Left ventricle myocardium inferior (tissue), 1 donor: ENCODE measurements at places on chromosomes 3 and 15.

GRCh38 chr15:65211482-65211982 lies 259 bp upstream of the CILP start:
- DNase-seq: peak; percentile 53

DNA sequence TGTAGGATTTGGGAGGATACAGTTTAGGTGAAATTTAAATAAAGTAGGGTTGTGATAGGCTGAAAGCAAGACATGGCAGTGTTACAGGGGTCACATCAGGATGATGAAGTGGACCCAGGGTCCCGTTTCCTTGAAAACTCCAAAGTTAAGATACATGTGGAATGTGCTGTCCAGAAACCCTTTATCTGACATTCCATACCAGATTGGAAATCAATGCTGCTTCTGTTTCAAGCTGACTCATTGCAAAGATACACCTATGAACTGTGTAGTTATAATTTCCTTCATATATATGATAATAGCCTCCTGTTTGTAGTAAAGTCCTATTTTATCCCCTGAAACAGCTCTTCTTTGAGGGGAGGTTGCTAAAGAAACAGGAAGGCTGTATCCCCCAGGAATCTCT lies 71.0 kb upstream of the NR2E3 start:
- no peak for DNase-seq

- DNase-seq: no peak
Observed at GRCh38 chr3:87793337-87793877, 265.4 kb downstream of the CGGBP1 start.

GRCh38 chr3:39189959-39190269 lies 2.5 kb downstream of the XIRP1 start:
- DNase-seq: no peak

GRCh38 chr3:147832611-147833010 lies 423.4 kb downstream of the ZIC1 start:
- DNase-seq: no peak

DNA sequence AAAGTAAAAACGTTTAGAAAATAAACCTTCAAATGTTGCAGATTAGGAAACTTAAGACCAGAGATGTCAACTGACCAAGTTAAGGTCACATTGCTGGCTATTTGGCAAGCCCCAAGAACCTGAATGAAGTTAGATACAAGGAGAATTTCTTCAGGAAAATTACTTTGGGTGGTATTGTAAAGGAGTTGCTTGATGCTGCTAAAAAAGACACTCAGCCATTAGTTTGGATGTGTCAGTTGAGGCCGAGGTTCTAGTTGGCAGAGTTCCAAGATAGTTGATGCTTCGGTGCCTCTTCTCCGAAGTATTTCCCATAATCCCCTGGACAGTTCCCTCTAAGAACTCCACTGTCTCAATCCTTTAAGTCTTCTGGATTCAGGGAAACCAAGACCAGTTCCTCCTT lies 24.3 kb downstream of the SIAH2 start:
- DNase-seq: no peak

DNA sequence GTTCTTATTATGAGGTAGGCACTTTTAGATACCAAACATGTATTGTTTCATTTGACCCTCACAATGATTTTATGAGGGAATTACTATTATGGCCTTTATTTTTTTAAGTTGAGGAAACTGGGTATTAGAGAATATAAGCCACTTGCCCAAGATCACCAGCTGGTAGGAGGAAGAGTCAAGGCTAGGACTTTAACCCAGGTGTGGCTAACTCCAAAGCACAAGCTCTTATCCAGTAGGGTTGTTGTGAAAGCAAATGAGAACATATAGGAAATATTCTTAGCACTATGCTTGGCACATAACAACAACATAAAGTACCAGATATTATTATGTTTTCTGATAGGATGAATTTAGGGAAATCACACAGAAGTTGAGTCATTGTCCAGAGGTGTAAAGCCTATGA lies 7.9 kb downstream of the BTLA start:
- no peak for DNase-seq
